ENCODE measurements at places on chromosomes 6 and 20.
A peak's percentile ranks its signal among the peaks of the same experiment; 100 is the strongest.

- DNase-seq = no peak
These were observed 11.5 kb downstream of the SLC4A11 start for GRCh38 chr20:3227506-3227905.

DNA sequence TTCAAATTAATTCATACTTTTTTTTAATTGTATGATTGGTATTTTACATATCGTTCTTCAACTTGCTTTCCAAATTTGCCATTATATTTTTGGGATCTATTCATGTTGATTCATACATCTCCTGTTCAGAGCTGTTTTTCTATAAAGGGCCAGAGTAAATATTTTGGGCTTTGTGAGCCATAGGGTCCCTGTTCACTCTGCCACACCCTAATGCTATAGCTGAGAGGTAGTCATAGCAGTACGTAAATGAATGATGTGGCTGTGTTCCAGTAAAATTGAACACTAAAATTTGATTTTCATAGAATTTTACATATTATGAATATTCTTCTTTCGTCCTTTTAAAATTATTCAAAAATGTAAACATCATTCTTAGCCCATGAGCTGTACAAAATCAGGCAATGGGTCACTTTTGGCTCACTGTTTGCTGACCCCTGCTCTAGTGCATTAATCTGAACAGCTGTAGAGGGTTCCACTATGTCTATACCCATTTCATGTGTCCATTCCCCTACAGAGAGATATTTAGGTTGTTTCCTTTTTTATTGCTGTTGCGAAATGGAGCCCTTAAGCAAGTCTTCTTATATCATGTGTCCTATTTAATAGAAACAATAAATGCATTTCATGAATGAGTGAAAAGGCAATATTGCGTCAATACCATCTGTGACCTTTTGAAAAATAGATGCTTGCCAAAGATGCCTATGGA is 136.4 kb upstream of the SALL4 start:
- no peak for DNase-seq

- DNase-seq = no peak
These were observed 235 bp downstream of the MAP7 start for GRCh38 chr6:136550045-136550329.

GRCh38 chr6:145559836-145560235 is 175.5 kb downstream of the EPM2A start:
- DNase-seq = no peak

- DNase-seq = no peak
These were observed 175.8 kb upstream of the BMP5 start for GRCh38 chr6:56051202-56051598.

- DNase-seq = no peak
These were observed 18.0 kb upstream of the CDK5RAP1 start for GRCh38 chr20:33419140-33419974.

- DNase-seq = no peak
These were observed 258.7 kb downstream of the HTR1B start for GRCh38 chr6:77204555-77204954.

- DNase-seq = no peak
These were observed 59.5 kb downstream of the MTHFD1L start for GRCh38 chr6:150924808-150925589.

GRCh38 chr20:39861381-39861780 is 827.7 kb downstream of the MAFB start:
- DNase-seq = no peak

DNA sequence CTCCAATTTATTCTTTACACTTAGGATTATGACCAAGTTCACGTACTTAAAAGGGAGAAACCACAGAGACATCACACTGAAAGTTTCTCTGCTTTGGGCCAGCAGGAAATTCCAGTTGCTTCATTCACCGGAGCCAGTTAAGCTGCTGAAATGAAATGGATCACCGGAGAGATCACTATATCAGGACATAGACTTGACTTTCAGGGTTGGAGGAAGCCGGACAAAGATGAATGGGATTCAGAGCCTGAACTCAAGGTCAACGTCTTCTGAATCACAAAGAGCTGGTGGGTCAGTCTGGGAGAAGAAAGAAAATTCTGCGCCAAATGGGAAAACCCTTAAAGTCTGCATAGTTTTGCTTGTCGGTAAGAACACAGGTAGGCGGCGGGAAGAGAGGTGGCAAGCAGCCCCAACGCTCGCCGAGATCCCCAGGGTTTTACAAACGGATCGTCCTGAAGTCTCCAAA is 81.9 kb upstream of the CCDC28A start:
- no peak for DNase-seq

DNA sequence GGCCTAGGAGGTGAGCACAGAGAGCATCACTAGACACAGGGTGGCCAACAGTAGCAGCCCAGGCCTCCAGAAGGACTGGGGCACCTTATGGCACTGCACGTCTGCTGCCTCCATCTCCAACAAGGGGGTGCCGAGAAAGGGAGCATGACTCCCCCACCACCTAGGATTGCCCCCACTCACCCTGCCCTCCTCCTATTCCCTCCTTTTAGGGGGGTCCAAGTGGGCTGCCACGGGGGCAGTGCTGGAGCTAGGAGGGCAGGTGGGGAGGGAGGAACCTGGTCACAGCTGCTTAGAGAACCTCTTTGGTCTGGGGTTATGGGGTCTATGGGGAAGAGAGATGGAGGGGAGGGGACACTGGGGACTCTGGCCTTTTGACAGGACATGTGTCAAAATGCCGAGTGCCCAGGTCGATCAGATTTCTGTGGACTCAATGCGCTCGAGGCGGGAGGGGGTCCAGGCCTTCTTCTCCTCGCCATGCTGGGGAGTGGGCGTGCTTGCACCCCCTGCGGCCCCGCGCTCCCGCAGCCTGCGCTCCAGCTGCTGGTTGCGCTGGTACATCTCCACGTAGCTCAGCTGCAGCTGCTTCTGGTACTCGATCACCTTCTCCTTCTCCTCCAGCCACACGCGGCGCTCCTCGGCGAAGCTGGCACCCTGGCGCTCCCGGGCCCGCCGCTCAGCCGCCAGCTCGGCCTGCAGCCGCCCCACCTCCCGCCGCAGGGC is 4.5 kb upstream of the FASTKD5 start:
- DNase-seq = no peak

DNA sequence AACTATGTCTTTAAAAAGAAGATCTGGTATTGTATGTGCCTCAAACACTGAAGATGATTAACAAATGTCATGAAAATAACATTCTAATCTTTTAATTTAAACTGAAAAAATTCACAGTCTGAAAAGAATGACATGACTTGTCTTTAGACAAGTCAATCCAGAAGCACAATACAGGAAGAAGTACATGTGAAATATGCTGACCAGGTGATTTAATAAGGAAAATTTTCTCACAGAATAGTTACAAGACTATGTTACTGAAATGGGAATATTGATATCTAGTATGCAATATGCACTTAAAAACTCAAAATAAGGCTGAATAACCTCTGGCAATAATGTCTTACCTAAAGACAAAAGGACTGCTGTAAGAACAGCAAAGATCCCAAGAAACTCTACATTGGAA is 13.1 kb downstream of the CEP85L start:
- no peak for DNase-seq

GRCh38 chr6:31734821-31735406 is 1.4 kb downstream of the CLIC1 start:
- DNase-seq = no peak

DNA sequence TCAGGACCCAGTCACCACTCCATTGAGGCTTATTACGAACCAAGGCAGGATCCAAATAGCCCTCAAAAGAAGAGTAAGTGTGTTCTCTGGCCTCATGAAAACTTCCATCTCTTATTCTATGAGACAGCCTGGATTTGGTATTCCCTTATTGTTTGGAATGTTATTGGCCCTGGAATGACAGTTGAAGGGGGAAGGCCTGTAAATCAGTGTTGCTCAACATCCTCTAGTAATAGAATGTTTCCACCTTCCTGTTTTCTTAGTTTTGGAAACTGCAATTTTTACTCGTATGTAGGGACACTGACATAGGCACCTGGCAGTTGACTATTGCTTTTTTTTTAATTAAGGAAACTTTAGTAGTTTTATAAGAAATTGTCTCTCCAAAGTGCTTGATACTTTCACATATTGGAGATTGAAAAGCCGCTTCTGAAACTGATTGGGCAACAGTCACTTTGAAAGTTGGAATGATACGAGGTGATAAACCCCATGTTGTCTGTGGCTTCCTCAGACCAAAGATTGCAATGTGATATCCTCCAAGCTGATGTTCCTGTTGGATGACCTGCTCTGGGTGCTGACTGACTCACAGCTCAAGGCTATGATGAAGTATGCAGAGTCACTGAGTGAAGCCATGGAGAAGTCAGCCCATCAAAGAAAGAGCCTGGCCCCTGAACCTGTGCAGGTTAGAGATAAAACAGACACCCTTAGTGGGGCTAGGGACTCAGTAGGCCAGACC is 43.1 kb downstream of the BLTP3A start:
- no peak for DNase-seq

DNA sequence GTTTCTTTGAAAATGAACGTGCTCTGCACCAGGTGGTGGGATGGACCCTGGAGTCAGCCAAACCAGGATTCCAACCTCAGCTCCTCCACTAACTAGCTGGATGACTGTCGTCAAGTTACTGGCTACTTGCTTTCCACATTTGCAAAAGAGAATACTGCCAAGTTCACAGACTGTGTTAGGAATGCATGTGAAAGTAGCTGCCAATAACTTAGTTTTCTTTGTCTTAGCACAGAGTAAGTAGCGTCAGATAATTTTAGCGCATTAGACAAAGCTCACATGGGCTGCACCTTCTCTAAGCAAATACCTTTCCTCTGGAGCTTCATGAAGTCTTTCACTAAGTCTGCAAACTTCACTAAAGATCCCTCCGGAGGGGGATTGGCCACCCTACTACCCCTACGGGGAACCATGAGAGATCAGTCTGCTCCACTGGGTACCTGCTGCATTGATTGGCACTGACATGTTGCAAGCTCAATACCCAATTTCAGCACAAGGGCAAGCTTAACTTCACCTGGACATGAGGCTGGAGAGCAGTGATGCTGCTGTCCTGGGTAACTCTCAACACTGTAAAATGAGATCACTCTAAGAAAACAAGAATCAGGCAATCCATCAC is 113.9 kb downstream of the MBOAT1 start:
- DNase-seq = no peak

DNA sequence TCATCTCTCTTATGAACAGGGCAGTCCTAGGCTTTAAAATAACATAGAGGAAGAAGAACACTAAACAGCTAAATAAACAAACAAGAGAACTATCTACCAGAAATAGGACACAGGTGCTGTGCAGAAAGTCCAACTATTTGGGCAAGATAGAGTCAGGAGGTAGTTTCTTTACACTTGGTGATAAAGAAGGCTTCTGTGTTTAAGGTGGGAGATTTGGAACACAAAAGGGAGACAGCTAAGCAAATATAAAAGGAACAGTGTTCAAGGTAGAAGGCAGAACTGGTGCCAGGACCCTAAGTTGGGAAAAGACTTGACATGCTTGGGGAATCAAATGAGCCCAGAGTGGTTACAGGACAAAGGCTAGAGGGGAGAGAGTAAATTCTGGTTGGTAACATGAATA is 110.5 kb downstream of the MANEA start:
- DNase-seq = no peak

GRCh38 chr6:37556881-37557644 is 57.4 kb upstream of the CCDC167 start:
- no peak for DNase-seq

DNA sequence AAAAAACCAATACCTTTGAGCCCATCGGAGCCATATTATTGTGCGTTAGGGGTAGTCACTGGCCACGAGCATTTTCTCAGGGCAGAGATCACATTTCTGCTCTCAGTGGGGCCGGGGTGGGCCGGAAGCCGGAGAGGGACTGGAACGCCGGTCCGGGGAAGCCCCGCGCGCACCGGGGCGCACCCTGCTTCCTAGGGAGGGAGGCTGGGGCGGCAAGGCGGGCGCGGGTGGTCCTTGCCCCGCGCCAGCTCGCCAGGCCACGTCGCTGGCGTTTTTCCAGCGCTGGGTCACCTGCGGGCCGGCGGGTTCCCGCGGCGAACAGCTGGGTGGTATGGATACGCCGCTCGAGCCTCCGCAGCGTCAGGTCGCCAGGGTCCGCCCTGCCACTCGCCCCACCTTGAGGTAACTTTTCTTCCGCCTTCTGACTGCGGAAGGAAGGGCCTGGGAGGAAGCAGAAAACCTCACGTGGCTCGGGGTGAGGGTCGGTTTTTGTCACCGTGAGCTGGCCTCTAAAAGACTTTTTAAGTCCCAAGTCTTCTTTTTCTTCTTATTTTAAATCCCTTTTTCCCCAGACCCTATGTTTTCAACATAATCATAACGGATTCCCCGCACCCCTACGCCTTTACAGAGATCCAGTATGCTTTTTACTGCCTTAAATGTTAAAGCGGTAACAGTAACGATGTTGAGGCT is 2.7 kb upstream of the EEF1A1 start:
- peak; percentile 70 for DNase-seq

GRCh38 chr6:134520181-134521115 is 202.5 kb upstream of the SGK1 start:
- no peak for DNase-seq

DNA sequence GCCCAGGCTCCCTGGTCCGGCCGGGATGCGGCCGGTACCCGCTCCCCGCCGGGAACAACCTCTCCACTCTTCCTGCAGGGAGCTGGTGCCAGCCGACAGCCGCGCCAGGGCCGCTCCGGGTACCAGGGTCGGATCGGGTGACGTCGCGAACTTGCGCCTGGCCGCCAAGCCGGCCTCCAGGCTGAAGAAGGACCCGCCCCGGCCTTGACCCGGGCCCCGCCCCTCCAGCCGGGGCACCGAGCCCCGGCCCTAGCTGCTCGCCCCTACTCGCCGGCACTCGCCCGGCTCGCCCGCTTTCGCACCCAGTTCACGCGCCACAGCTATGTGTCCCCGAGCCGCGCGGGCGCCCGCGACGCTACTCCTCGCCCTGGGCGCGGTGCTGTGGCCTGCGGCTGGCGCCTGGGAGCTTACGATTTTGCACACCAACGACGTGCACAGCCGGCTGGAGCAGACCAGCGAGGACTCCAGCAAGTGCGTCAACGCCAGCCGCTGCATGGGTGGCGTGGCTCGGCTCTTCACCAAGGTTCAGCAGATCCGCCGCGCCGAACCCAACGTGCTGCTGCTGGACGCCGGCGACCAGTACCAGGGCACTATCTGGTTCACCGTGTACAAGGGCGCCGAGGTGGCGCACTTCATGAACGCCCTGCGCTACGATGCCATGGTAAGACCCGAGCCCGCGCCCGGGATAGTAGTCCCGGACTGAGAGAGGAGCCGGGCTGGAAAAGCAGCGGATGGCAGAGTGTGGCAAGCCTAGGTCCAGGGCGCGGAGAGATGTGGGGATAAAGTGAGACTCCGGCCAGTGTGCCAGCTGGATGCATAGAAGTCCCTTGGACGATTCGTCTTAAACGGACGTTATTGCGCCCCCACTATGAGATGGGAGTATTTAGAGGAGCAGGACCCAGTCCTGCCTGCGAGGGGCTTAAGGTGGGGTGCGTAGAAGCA is at the start of gene NT5E:
NT5E (plus strand) TSS at position 266 of the 942 bp plus-strand sequence; CDS start at position 323, 57 bp downstream.
- no peak for DNase-seq

GRCh38 chr6:154319231-154319858 is 37.3 kb downstream of the IPCEF1 start:
- no peak for DNase-seq

- no peak for DNase-seq
These were observed 609.3 kb downstream of the COL12A1 start for GRCh38 chr6:74596588-74596987.

GRCh38 chr6:29968130-29968529 is 25.8 kb downstream of the HLA-A start:
- DNase-seq = no peak

GRCh38 chr6:130393306-130393705 is 27.5 kb downstream of the TMEM200A start:
- no peak for DNase-seq

- DNase-seq = no peak
These were observed at the start of gene PROCR for GRCh38 chr20:35171753-35172433. Gene PROCR, plus strand, starts transcription at chr20:35172072. Its CDS starts 83 bp downstream, at chr20:35172155.
